ENCODE measurements at places on chromosomes 2 and 18.

GRCh38 chr2:105756435-105756834, 11.7 kb downstream of the NCK2 start:
- DNase-seq = no peak

- DNase-seq = no peak
Observed at GRCh38 chr18:56148373-56148772, 490.0 kb downstream of the TXNL1 start.

GRCh38 chr18:40235836-40236235, 1719.2 kb upstream of the PIK3C3 start:
- no peak for DNase-seq

- DNase-seq = no peak
Observed at GRCh38 chr2:9262671-9263171, 56.1 kb downstream of the ASAP2 start.

DNA sequence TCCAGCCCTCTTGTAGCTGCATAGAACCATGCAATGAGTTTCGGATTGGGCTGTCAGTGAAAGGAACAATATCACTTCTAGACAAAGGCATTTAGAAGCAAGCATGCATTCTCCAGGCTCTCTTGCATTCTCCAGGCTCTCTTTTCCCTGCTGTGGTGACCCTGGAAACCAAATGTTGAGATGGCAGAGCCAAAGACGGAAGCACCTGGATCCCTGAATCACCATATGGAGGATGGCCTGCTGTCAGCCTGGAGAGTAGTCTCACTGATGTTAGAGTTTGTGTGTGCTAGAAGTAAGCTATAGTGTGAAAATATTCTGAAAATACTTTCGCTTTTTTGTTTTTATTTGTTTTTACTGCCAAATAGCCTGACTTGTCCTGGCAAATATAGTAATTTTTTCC, 203.9 kb downstream of the C1D start:
- no peak for DNase-seq

GRCh38 chr18:54150226-54150625, 74.2 kb downstream of the MBD2 start:
- DNase-seq = no peak

DNA sequence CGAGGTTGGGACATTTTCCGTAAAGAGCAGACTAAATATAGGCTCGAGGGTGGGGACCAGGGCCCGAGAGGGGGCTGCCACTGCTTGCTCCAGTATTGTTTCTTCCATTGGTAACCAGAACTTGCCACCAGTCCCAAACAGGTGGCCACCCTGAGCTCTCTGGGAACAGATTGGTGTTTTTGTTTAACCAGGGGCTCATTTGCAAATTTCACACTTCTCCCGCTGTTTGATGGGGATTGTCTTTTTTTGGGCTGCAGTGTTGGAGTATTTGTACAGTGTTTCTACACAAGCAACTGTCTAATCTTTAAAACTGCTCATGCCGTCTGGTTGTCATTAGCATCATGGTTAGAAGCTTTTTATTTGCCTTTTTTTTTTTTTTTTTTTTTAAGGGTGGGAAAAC, 8.5 kb downstream of the AGAP1 start:
- DNase-seq = no peak

- no peak for DNase-seq
Observed at GRCh38 chr2:102208774-102209173, 22.0 kb downstream of the IL1RL2 start.

DNA sequence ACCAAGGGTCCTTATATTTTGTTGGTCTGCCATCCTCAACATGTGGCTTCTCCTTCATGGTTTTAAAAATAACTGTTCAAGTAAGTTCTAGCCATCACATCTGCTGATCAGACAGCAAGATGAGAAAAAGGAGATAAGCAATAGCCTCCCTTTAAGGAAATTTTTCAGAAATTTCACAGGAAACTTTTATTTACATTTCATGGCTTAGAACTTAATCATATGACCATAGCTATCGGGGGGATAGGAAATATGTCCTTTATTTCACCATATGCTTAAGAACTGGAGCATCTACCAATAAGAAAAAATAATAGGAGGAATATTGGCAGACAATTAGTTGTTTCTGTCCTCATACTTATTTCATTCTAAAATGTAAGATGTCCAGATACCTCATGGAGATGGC, 16.2 kb downstream of the ATF2 start:
- DNase-seq = no peak

DNA sequence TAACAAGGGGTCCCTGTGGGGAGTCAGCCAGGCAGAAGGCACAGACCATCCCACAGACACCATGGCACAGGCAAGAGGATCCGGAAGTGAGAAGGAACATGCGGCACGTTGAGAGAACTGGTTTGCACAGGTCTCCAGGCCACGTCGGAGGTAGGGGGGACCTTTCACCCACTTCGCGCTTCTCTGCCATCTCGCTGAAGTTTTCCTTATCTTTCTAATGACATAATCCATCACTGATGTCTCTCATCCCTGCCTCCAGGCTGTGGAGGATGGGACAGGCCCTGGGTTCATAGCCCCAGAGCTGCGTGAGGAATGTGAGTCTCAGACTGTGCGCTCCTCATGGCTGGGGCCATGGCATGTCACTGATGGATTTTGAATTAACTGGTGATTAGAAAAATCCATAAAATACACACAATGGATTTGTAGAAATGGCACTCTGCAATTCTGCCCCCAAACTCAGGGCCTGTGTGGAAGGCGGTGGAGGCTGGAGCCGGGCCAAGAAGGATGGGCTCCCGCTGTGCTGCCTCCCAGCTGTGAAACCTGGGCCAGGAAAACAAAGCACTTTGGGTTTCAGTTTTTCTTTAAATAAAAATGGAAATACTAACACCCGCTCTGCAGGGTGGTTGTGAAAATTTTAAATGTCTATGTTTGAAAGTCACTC, 113.3 kb upstream of the ALKAL2 start:
- DNase-seq = no peak

DNA sequence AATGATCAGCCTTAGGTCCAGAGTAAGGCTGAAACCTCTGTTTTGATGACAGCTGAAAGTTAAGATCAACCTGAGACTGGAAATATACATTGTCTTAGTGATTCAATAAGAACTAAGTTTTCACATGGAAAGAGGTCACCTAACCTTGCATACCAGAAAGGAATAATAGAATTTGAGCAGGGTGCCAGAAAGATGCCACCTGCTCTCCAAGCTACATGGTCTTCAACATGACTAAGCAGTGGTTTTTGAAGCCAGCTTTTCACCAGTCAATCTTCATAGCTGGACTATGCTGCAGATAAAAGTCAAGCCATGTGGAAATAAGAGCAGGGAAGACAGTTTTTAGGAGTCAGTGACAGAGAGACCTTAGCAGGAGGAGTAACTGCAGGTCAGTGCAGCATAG, 589.4 kb upstream of the SYT4 start:
- DNase-seq = no peak

DNA sequence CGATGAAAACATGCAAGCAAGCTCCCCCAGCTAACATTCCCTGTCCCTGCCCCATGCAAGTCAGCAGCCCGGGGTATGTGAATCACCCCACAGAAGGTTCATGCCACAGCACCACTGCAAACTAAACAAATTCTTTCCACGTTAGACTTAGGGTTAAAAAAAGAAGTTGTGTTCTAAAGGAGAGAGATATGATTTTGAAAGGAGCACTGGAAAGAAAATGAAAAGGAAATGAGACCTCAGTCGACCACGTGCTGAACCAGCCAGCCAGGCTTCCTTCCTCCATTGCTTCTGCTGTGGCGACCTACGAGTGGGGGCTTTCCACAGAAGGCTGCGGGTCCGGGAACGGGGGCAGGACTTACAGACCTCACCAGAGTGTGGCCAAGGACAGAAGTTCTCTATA, 52.0 kb downstream of the ARL4C start:
- peak; percentile 37 for DNase-seq

- DNase-seq = no peak
Observed at GRCh38 chr18:69432847-69433246, 32.2 kb downstream of the DOK6 start.

DNA sequence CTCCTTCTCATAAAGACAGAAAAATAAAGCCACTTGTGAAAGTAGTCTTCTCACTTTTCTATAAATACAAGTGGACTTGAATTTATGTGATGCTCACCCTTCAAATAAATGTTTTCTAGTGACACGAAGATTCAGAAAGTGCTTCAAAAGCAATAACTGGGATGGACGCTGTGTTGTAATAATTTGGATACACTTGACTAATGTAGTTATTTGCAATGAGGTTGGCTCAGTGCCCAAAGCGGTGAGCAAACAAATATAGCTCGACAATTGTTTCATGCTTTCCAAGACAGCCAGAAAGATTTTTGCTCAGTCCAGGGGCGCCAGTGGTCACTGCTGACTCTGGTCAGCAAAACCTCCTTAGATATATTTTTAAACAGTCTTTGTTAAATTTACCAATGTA, 278.6 kb upstream of the KLHL14 start:
- no peak for DNase-seq

- DNase-seq = no peak
Observed at GRCh38 chr18:49751427-49752094, 61.8 kb downstream of the ACAA2 start.

- no peak for DNase-seq
Observed at GRCh38 chr2:62362561-62362960, 143.4 kb downstream of the TMEM17 start.

- DNase-seq = no peak
Observed at GRCh38 chr2:71675296-71675695, 221.9 kb downstream of the DYSF start.

DNA sequence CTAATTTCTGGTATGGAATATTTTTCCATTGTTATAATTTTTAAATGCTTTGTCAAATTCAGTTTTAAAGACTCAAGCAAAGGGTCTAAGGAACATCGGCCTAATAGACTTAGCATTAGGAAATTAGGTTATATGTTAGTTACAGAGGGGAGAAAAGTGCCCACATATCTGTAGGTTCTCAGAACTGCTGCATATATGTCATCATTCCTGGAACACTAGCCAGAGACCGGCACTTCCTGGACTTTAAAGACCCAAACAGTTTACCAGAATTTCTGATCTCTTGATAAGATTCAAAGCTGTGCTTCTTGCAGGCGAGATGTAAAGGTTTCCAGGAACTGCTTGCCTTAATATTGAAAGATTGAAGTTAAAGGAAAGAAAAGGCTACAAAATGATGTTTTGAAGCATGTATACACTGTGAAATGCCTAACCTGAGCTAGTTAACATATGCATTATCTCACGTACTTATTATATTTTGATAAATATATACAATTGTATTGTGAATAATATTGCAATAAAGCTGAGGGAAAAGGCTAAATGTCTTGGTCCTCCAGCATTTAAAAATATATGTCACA, 993.6 kb downstream of the LRP1B start:
- DNase-seq = no peak

- no peak for DNase-seq
Observed at GRCh38 chr2:160747501-160748170, 254.0 kb upstream of the RBMS1 start.

DNA sequence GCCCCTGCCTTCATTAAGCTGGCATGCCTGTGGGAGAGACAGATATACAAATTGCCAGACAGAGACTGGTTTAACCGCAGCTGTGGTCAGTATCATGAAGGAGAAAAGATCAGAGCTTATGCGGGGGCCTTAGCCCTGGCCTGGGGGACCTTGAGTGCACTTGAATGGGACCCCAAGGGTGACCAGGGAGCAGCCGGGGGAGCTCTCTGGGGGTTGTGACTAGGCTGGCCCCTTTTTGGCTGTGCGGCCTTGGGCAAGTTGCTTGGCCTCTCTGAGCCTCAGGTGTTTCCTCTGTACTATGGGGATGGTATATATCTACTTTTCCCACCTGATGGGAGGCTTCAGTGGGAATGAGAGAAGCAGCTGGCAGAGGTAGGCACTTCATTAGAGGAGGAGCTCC, 35.7 kb downstream of the INHBB start:
- DNase-seq = no peak

DNA sequence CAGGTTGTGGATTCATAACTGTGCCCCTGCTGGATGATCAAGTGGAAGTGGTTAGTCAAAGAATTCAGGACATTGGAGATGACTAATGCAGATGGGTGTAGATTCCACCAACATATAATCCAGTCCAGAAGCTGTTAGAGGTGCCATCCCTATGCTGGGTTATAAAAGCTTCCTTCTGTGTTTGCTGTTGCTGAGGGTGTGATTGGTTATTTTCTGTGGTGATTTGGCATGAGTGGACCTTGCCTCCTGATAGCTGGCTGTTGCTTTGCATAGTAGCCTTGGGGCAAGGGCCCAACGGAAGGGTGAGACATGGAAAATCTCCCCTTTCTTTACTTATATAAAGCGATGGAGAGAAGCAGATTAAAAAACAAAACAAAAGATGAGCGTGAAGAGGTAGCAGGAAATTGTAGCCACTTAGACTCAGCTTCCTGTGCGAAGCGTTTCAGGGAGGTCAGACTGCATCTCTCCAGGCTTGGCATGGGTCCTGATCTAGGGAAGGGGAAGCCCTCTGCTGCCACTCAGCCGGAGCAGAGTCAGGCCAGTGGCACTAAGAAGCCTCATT, 190.4 kb downstream of the FMNL2 start:
- no peak for DNase-seq

DNA sequence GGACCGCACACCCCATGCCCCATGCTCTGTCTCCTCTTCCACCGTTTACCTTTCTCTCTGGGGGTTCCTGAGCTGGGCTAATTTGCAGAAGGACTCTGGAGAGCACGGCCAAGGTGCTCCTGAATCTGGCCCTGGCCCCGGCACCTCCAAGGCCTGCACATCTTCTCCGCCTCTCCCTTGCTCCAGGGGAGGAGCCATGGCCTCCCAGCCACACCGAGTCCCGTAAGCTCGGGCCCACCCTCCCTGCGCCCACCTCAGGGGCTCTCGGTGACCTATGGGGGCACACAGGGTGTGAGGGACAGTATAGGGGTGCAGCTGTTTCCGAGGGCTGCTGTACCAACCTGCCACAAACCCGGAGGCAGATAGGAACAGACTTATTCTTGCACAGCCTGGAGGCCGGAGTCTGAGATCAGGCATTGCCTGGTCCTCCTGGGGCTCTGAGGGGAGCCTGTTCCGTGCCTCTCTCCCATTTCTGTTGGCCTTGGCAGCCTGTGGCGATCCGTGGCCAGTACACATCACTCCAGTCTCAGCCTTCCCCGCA, 127.3 kb upstream of the GPC1 start:
- no peak for DNase-seq
